ENCODE measurements at places on chromosomes 1 and 21. TPM values are rescaled to one million over a fixed set of nuclear protein-coding genes. Genes with fewer than 3 reads are reported as not detected.

TTC39A gene
- 4.8 TPM for total RNA-seq

LRRC71 gene
- 0.53 TPM for total RNA-seq

LGR6 gene
- total RNA-seq = 0.09 TPM

TM2D1 gene
- 56.8 TPM for total RNA-seq

MTARC1 gene
- 4.3 TPM for total RNA-seq

DNA sequence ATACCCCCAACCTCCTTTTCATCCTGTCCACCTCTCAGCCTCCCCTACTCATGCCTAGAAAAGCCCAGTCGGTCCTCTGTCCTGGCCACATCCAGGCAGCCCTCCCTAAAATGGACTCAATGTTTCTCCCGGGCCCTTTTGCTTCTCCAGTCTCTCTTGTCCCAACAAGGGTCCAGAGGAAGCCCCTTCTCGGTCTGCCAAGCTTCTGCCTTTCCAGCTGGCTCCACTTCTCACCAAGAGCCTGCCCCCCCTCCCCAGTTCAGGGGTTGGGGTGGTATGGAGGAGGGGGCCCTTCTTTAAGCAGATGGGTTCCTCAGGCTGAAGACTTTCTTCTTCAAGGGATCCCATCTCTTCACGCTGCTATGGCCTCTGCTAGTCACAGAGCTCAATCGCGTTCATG, 23.9 kb downstream of the RAB7B start:
- DNase-seq = no peak

GRCh38 chr1:22903113-22903512, 69.6 kb downstream of the LACTBL1 start:
- DNase-seq = no peak

- peak; percentile 73 for DNase-seq
Measured at GRCh38 chr1:25927521-25928265, 21.5 kb upstream of the STMN1 start.

- DNase-seq = no peak
Measured at GRCh38 chr1:26127235-26128163, 15.9 kb downstream of the PDIK1L start.

DNA sequence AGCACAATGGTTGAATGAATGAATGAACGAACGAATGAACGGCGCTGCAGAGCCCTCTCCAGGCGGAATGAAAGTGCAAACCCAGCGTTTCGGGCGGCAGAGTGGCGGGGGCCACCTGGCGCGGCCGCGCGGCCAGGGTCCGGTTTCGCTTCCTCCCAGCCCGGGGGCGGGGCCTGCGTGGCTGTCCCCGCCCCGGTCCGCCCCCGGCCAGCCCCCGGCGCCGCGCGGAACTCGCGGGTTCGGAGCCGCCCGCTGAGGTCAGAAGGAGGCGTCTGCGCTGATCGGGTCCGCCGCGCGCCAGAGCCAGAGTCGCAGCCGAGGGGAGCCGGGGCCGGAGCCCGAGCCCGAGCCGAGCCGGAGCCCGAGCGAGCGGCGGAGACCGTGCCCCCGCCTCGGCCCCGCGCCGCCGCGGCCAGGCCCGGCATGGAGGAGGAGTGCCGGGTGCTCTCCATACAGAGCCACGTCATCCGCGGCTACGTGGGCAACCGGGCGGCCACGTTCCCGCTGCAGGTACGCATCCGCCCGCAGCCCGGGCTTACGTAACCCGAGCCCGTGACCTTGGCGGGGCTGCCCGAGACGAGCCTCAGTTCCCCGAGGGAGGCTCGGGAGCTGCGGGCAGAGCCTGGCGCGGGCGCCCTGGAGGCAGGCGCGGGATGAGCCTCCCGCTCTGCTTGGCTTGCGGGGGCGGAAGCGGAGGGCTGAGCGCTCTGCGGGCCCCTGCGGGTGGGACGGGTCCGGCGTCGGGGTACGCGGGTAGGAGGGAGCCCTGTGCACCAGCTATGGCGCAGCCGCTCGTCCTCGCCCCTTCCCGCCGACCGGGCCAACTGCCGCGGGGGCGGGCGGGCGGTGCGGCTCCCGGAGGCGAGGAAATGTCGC, at the start of gene PDXK:
Gene PDXK, plus strand, starts transcription at position 258 of the 876 bp plus-strand sequence. Its CDS starts 166 bp downstream, at position 424.
- peak; percentile 95 for DNase-seq

DNA sequence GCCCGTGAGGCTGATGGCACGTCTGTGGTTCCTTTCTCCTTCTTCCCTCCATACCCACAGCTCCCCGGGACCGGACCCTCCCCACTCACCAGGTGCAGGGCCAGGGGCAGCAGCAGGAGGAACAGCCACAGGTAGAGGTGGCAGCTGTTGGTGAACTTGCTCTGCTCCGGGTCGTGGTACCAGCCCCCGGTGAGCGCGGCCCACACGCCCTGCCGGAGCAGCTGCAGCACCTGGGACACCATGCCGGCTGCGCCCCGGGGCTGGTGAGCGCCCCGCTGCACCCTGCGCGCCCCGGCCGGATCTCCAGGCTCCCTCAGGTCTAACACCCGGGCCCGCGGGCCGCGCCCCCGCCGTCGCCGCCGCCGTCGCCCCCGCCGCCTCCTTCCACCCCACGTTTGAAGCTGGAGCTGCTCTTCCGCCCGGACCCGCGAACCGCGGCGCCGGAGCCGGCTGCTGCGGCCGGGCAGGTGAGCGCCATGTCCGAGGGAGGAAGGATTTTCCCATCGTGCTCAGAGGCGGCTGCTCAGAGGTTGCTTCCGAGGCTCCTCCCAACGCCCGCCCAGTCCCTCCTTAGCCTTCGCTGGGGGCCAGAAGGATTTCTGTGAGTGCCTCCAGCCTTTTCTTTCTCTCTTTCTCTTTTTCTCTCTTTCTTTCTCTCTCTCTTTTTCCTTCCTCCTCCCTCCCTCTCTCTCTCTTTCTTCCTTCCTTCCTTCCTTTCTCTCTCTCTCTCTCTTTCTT, at the start of gene PCNX2:
Gene PCNX2, minus strand, starts transcription at position 489 of the 738 bp plus-strand sequence. Its CDS starts 247 bp downstream, at position 242.
- peak; percentile 65 for DNase-seq

- no peak for DNase-seq
Measured at GRCh38 chr1:58798910-58799442, 15.1 kb upstream of the JUN start.

DNA sequence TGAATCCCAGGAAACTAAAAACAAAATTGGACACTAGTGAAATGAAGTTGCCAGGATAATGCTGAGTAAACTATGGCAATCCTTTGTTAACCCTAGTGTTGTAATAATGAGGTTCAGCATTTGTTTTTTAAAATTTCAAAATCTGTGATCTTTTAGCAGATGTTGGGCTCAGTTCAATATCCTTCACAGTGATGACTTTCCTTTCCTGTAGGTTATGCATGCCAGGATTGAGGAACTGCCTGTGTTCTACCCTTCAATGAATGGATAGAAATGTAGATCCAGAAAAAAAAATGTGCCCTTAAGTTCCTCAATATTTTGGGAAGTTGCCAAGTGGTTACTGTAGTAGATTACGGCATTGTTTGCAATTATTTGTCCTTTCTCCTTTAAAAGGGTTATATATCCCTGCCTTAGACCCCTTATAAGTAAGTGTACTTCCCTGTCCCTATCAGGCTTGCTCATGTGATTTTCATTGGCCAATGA, 35.5 kb upstream of the IRF2BP2 start:
- peak; percentile 55 for DNase-seq

DNA sequence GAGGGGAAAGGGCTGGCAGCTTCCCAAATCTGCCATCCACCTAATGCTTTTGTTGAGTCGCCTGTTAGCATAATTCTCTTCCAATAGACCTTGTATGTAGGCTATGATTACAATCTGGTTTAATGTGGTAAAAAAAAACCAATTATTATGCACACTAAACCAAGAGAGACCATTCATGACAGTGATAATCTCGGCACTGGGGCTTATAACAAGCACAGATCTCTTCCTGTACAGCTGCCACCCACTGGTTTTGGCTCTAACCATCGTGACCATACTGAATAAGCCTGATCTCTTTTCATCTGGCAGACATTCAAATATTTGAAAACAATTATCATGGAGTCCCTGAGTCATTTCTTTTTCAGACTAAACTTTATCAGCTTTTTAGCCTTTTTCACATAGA, 12.0 kb upstream of the SYT14 start:
- DNase-seq = peak; percentile 1

DNA sequence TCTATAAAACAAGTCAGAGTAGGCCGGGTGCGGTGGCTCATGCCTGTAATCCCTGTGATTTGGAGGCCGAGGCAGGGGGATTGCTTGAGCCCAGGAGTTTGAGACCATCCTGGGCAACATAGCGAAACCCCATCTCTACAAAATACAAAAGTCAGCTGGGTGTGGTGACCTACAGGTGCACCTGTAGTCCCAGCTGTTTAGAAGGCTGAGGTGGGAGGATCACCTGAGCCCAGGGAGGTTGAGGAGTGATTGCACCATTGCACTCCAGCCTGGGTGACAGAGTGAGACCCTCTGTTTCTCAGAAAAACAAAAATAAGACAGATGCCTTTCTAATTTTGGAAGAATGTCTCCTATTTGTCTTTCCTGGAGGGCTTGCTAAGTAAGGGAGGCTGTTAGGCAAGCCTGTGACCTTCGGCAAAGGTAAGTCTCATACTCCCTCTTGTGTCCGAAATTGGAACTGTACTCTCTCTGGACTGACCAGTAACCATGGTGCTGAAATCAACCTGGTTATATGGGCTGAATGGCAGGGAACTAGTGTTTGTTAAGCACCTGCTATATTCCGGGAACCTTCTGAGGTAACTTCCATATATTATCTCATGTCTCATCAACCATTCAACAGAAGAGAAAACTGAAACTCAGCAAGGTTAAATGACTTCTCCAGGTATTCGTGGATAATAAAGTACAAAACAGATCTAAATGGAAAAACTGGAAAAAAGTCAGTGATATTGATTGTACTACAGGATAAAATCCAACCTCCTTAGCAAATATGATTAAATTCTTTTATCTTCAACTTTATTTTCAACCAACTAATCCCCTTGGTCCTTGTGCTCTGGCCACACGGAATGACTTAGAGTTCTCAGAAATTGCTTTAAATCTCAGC, 11.8 kb upstream of the RAB3B start:
- DNase-seq = peak; percentile 87

DNA sequence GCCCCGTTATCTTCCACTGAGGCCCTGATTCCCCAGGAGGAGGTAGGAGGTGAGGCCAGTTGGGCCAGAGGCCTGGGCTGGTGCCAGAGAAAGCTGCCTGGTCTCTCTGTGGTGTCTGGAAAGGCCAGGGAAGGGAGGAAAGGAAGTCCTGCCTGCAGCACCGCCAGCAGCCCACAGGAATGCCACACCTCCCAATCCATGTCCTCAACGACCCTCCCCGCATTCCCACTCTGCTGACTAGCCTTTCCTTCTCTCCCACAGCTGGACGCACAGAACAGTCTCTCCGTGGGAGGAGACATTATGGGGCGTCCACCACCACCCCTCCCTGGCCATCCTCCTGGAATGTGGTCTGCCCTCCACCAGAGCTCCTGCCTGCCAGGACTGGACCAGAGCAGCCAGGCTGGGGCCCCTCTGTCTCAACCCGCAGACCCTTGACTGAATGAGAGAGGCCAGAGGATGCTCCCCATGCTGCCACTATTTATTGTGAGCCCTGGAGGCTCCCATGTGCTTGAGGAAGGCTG, 18.0 kb downstream of the CSF1 start:
- DNase-seq = no peak

DNA sequence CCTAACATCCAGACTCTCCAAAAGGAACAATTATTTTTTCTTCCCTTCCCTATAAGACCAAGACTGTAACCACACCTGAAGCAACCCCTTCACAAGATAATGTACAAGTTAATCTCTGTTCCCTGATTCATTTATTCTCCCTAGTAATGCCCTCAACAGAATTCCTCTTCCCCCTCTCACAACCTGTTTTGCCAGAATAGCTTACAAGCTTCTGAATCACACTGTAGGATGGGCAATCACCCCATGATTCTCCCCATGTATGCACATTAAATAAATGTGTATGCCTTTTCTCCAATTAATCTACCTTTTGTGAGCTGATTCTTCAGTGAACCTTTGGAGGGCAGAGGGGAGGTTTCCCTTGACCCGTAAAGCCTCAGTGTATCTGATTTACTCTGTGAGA, 20.9 kb upstream of the RNF11 start:
- no peak for DNase-seq

- DNase-seq = no peak
Measured at GRCh38 chr1:227227761-227228160, 90.5 kb downstream of the CDC42BPA start.

- DNase-seq = no peak
Measured at GRCh38 chr1:29743264-29743663, 506.9 kb downstream of the PTPRU start.

DNA sequence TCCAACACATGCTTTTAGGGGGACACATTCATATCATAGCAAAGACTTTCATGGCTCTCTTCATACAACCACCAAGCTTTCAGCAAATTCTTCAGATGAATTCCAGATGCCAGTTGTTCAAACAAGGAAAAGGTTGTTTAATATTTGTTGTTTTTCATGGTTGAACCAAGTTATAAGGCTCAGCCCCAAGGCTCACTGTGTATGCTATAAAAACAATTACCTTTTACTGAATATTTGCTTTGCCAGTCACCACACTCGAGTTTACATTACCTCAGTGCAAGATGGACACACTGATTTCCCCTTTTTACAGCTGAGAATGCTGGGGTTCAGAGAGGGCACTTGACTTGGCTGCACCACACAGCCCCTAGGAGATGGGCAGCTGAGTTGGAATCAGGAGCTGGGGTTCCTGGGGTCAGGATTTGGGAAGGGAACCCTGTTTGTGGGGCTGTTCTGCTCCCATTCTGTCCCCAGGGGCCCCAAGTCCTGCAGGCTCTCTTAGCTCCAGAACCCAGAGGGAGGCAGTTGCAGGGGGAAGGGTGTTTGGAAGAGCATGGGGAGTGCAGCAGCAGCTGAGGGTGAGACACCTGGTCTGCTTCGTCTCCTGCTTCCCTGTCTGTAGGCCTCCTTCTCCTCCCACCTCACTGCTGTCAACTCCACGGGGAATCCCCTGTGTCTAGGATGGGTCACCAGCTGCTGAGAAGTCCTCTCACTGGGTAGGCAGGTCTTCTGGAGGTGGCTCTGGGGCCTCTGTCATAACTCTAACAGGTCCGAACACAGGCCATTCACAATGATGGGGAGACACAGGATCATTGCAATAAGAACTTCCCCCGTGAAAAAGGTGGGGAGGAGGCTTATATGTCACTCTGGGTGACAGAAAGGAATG, 12.8 kb upstream of the TMPRSS2 start:
- DNase-seq = no peak

DNA sequence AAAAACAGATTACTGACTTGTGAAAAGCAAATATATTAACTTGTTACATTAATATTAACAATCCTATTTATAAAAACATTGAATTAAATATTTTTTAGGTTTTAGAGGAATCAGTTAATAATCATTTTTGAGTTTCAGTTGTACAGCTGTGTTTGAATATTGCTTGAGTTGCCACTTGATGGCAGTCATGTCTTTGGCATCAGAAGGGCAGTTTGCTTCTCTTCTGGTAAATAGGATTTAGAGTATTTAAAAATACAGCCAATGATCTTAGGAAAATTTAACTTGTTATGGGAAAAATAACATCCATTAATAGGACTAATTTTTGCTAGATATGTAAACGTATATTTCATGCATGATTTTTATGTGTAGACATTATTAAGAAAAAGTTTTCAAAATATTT, 234.1 kb downstream of the NCAM2 start:
- DNase-seq = peak; percentile 81
